ENCODE measurements at places on chromosomes 7 and 10.

DNA sequence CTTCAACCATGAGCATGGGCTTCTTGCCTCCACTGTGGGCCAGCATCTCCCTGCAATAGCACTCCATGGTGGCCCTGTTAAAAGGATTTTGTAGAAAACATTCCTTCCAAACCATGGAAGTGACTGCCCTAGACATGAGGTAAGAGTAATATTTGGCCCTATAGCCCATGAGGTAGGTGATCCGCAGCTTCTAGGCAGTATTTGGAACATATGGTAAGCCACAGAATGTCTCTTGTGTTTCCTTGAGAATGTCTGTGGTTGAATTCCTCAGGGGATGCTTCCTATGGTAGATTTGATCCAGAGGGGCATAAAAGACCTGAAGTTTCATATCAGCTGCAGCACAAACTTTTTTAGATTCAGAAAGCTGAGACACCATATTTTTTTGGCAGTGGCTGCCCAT, 54.9 kb downstream of the TMEM168 start:
- DNase-seq, result no peak

DNA sequence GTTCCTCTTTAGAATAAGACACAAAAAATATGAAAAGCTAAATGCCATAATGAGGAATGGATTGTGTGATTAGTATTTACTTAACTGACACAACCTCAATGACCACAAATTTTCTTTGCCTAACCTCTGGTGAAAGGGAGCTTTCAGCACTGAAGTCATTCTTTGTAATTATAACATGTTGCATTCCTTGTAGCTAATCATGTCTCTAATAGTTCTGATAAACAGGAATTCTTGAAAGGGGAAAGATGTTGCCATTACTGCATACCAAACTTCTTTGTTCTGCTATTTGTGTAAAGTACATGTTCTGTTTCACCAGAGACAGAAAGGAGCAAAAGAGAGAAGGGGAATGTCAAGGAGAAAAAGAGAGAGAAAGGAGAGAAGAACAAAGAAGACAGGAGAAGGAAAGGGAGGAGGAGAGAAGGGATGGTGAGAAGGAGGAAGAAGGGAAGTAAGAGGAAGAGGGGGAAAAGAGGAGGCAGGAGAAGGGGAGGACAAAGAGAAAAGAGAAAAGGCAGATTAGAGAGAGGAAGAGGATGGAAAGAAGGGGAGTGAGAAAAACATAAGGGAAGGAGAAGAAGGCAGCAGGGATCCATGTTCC, 120.9 kb downstream of the SEMA3D start:
- DNase-seq, result no peak

DNA sequence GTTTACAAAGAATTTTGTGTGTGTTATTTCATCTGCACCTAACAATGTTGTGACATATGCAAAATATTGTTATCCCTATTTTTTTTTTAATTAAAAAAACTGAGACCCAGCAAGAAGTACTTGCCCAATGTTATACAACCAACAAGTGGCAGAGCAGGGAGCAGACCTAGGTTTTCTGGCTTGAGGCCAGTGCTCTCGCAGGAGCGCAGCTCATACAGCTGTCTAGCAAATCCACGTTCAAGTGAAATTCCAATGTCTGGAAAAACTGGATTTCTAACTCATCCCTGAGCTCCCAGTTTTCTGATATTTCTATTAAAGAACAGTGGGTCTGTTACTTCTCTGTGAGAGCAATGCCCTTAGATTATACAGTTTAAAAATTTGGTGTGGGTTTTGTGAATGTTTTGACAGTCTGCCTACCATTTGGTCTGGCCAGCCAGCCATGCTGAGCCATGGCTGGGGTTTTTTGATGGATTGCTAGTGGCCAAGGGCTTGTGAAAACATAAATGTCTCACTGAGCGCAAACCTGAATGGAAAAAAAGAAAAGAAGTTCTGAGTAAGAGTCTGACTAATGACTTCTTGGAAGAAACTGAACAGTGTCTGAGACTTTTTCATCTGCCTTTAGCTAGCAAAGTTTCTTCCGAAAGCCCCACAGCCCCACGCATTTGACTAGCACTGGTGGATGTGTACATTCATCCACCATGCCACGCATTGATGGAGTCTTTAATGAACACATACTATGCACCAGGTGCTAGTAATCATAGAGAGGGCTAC, 15.4 kb upstream of the PRF1 start:
- DNase-seq, result no peak

GRCh38 chr10:119689016-119689580, 36.8 kb upstream of the INPP5F start:
- no peak for DNase-seq

DNA sequence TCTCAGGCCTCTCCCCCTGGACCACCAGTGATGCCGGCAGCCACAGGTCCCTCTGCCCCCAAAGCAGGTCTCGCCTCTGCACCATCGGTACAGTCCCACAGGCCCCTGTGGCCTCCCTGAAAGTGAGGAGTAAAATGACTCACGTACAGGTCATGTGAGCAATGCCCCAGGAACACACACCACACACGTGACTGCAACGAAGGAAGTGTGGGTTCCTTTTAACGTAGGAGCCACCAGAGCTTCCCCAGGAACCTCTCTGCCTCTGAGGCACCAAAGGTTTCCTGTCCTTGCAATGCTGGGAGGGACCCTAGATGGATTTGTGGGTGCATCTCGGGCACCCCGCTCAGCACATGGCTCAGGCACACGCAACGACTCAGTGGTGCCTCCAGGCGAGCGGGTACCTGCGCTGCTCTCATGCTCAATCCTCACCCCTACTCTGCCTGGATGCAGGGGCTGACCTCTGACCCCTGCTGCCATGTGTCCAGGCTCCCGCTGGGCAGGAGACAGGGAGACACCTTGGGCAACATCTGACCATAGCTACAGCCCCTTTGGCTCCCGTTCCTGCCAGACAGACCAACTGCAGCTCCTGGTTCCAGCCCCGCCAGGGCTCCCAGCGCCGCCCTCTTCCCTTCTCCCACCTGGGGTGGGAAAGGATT, 120.7 kb downstream of the PRKAG2 start:
- no peak for DNase-seq

DNA sequence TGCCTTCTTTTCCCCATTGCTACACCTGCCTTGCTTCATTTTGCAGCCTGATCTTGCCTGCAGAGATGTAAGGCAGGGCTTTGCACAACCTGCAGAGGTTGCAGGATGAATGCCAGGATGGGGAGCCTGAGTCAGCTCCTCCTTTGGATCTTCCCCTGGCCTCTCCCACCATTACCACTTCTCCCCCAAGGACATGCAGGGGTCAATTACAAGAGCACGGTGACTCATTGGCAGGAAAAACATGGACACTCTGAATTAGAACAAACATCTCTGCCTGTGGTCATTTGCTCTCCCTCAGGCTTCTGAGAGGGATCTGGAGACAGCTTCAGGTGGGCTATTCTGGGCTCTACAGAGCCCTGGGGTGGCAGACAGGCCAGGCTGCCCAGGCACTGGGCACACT, 89.2 kb downstream of the HERPUD2 start:
- DNase-seq, result no peak

GRCh38 chr10:67015225-67015624, 89.4 kb downstream of the LRRTM3 start:
- no peak for DNase-seq

GRCh38 chr10:5620966-5621365, 45.4 kb downstream of the ASB13 start:
- no peak for DNase-seq

Data from GM12864 (cell line).